ENCODE measurements at places on chromosomes 12 and 14.

DNA sequence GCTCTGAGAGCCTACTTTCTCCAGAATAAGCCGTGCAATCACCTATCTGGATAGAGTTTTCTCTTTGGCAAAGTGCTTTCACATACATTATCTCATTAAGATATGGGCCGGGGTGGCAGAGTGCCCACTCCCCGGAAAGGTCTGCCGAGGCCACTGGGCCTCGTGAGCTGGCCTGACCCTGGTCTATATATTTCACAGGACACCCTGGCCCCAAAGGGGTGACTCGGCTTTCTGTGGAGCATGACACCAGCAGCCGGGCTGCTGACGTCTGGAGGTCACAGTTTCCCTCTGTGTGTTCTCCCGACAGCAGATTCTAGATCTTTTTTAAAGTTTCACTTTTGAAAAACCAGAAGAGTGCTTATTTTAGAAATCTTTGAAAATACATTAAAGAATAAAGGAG lies 27.9 kb upstream of the ATP2A2 start:
- no peaks in the 10 kb centered on the region for H3K36me3 ChIP-seq
- H3K27me3 ChIP-seq, result no peaks in the 10 kb centered on the region
- no peak for DNase-seq
- no peak overlapping the region for H3K4me3 ChIP-seq
- H3K4me1 ChIP-seq, result no peaks in the 10 kb centered on the region
- H3K27ac ChIP-seq, result no peak overlapping the region

GRCh38 chr12:52371716-52372115 lies 4.4 kb upstream of the KRT85 start:
- no peaks in the 10 kb centered on the region for H3K4me1 ChIP-seq
- H3K27ac ChIP-seq, result no peak overlapping the region

- H3K4me3 ChIP-seq, result no peak overlapping the region
- DNase-seq, result no peak
- no peak overlapping the region for H3K27ac ChIP-seq
- no peaks in the 10 kb centered on the region for H3K36me3 ChIP-seq
- H3K4me1 ChIP-seq, result no peaks in the 10 kb centered on the region
- no peaks in the 10 kb centered on the region for H3K27me3 ChIP-seq
Measured at GRCh38 chr12:30345744-30346471, 349.8 kb downstream of the IPO8 start.

DNA sequence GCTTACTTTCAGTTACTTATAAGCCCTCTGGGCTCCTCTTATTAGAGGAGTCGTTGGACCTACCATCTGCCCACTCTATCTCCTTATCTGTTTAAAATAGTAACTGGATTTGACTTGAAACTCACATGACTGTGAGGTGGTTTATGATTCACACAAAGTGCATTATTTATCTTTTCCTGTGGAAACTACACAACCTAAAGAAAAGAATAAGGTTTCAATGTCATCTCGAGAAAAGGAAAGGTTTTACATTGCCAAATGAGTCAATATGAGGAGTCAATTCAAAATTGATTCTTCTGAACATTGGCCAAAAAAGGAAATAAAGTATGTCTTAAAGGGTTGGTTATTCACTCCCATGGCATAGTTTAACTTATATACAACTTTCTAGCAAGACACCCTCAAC lies 225.0 kb upstream of the G2E3 start:
- H3K4me1 ChIP-seq, result no peaks in the 10 kb centered on the region
- H3K4me3 ChIP-seq, result no peak overlapping the region
- no peak overlapping the region for H3K27ac ChIP-seq
- no peaks in the 10 kb centered on the region for H3K36me3 ChIP-seq

- H3K27me3 ChIP-seq, result no peaks in the 10 kb centered on the region
- peak; percentile 92 for DNase-seq
- no peak overlapping the region for H3K4me3 ChIP-seq
- peak overlapping the region; percentile 82 for H3K27ac ChIP-seq
Measured at GRCh38 chr14:88879022-88879421, 54.6 kb downstream of the TTC8 start.

- peaks cover 6% of the 10 kb centered on the region for H3K4me1 ChIP-seq
- H3K4me3 ChIP-seq, result no peak overlapping the region
- no peaks in the 10 kb centered on the region for H3K27me3 ChIP-seq
- H3K27ac ChIP-seq, result no peak overlapping the region
- peaks cover 2% of the 10 kb centered on the region for H3K36me3 ChIP-seq
Measured at GRCh38 chr14:54718046-54718445, 151.1 kb downstream of the SAMD4A start.

DNA sequence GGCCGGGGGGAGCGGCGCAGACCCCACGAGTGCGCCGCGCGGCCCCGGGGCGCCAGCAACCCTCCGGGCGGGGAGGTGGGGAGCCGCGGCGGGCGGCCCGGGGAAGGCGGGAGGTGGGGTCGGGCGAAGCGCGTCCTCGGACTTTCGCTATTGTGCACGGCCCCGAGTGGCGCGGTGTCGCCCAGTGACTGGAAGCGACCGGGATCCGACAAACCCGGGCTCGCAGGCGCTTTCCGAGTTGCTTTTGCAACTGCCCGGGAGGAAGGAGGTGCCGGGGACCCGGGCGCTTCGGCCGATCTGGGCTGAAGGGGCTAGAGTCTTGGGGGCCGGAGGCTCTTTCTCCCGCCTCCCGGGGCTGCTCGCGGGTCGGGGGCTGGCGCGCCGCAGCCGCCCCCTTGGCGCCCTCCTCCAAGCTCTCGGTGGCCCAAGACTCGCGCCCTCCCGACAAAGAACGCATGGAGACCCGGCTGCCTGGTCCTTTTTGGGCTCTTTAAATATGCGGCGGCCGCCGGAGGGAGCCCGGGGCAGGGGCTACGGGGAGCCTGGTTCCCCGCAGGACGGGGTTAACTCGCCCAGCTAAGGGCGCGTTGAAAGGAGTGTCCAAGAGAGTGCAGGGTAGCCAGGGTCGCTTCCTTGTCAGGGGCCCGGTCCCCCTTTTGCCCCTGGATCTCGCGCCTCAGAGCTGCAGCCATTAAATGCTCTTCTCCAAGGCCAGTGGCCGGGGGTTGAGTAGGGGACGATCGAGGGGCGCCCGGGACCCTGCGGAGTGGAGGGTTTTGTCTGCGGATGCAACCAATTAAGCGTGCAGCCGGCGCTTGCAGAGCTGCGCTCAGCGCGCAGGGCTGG lies 1.4 kb downstream of the HMGA2 start:
- DNase-seq, result no peak
- H3K27me3 ChIP-seq, result no peaks in the 10 kb centered on the region
- peaks cover 50% of the 10 kb centered on the region for H3K4me1 ChIP-seq
- H3K36me3 ChIP-seq, result no peaks in the 10 kb centered on the region
- H3K4me3 ChIP-seq, result peak overlapping the region; percentile 97

DNA sequence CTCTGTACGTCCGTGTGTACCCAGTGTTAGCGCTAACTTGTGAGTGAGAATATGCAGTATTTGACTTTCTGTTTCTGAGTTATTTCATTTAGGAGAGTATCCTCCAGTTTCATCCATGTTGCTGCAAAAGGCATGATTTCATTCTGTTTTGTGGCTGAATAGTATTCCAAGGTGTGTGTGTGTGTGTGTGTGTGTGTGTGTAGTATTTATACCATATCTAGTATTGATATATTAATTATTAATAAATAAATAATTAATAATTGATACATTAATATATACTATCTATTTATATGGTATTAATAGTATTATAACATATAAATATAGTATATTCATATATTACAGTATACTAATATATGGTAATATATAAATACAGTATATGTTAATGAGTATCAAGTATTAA lies 101.8 kb upstream of the CCND2 start:
- no peak overlapping the region for H3K4me3 ChIP-seq
- H3K27me3 ChIP-seq, result no peaks in the 10 kb centered on the region
- DNase-seq, result no peak
- H3K36me3 ChIP-seq, result no peaks in the 10 kb centered on the region
- no peaks in the 10 kb centered on the region for H3K4me1 ChIP-seq

DNA sequence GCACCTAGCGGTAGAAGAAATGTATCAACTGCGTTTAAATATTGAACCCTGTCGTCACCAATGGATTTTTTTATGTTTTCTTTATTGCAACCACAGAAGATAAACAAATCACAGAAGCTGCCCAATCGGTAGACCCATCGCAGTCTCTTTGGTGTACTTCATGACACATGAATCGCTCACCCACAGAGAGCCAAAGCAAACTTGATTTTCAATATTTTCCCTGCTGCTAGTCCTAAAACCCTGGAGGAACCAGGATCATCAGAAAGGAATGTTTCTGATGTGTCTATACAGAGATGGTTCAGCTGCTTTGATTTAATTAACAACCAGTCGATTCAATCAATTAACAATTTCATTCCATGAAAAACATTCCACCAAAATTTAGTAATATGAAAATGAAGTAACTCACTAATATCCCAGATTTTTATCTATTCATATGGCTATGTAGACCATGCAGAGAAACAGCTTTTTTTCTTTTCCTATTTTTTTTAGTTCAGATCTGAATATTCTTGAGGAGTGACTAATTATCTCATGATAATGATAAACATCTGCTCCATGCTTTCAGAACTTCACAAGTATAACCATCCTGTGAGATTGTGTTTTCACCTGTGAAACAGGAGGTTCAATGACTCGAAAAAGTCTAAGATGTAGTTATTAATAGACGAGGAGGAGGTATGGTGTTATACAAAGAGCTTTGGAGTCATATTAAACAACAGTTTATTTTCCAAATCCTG lies 46.1 kb downstream of the DIO2 start:
- no peak overlapping the region for H3K27ac ChIP-seq
- DNase-seq, result no peak
- H3K4me1 ChIP-seq, result no peaks in the 10 kb centered on the region
- no peaks in the 10 kb centered on the region for H3K36me3 ChIP-seq
- H3K4me3 ChIP-seq, result no peak overlapping the region

- no peaks in the 10 kb centered on the region for H3K36me3 ChIP-seq
- DNase-seq, result no peak
- no peak overlapping the region for H3K27ac ChIP-seq
- H3K4me3 ChIP-seq, result no peak overlapping the region
Measured at GRCh38 chr12:26971963-26972362, 33.7 kb downstream of the FGFR1OP2 start.

DNA sequence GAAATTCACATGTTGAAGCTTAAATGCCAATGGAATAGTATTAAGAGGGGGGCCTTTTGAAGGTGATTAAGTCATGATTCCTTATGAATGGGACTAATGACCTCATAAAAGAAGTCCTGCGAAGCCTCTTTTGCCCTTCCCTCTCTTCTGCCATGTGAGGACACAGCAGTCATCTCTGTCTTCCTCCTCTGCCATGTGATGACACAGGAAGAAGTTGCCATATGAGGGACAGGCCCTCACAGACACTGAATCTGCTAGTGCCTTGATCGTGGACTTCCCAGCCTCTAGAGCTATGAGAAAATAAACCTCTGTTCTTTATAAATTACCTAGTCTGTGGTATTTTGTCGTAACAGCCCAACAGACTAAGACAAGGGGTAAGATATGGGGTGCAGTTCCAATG lies 100.7 kb downstream of the VCPKMT start:
- H3K4me1 ChIP-seq, result no peaks in the 10 kb centered on the region
- H3K36me3 ChIP-seq, result no peaks in the 10 kb centered on the region
- no peak overlapping the region for H3K4me3 ChIP-seq

- H3K4me1 ChIP-seq, result peaks cover 11% of the 10 kb centered on the region
- no peak overlapping the region for H3K27ac ChIP-seq
- peak; percentile 38 for DNase-seq
Measured at GRCh38 chr14:50067723-50068495, 48.5 kb downstream of the VCPKMT start.

DNA sequence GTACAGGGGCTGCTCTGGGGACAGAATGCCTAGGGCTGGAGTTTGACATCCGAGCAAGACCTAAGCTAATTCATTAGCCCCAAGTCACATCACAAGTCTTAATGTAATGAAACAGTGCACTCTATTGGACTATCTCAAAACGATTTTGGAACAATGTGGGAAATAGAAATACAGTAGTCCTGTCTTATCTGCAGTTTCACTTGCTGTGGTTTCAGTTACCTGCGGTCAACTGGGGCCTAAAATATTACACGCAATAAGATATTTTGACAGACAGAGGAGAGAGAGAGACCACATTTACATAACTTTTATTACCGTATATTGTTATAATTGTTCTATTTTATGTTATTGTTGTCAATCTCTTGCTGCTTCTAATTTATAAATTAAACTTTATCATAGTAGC lies 21.1 kb downstream of the MOAP1 start:
- H3K4me3 ChIP-seq, result no peak overlapping the region
- no peaks in the 10 kb centered on the region for H3K27me3 ChIP-seq
- no peaks in the 10 kb centered on the region for H3K36me3 ChIP-seq
- H3K4me1 ChIP-seq, result no peaks in the 10 kb centered on the region
- no peak overlapping the region for H3K27ac ChIP-seq
- DNase-seq, result no peak

GRCh38 chr12:24591079-24591626 lies 357.7 kb downstream of the BCAT1 start:
- no peak for DNase-seq
- H3K4me1 ChIP-seq, result no peaks in the 10 kb centered on the region
- H3K27ac ChIP-seq, result no peak overlapping the region
- H3K36me3 ChIP-seq, result no peaks in the 10 kb centered on the region

GRCh38 chr12:132021031-132021871 lies 71.5 kb downstream of the EP400 start:
- H3K4me1 ChIP-seq, result no peaks in the 10 kb centered on the region
- no peak for DNase-seq
- no peak overlapping the region for H3K4me3 ChIP-seq
- no peaks in the 10 kb centered on the region for H3K27me3 ChIP-seq
- H3K27ac ChIP-seq, result no peak overlapping the region
- peaks cover 55% of the 10 kb centered on the region for H3K36me3 ChIP-seq

DNA sequence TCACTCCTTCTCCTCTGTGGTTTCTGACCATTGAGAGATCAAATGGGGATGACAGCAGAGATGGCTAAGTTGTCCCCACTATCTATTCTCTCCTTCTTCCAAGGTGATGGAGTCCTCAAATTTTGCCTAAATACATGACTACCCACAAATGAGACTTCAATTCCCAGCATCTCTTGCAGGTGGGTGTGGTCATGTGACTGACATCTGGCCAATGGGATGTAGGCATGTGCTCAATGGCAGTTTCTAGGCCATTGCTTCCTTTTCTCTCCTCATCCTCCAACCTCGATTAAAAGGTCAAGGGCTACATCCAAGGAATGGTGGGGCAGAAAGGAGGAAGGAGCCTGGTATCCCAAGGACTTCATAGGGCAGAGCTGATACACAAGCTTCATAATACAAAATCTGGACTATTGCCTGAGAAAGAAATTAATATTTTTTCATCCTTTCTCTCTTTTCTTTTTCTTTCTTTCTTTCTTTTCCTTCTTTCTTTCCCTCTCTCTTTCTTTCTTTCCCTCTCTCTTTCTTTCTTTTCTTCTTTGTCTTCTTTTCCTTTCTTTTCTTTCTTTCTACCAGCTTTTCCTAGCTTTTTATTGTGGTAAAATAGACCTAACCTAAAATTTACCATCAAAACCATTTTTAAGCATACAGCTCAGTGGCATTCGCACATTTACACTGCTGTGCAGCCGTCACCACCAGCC lies 100.9 kb upstream of the PRB2 start:
- no peaks in the 10 kb centered on the region for H3K36me3 ChIP-seq
- no peak for DNase-seq
- H3K27ac ChIP-seq, result no peak overlapping the region
- H3K4me3 ChIP-seq, result no peak overlapping the region
- H3K4me1 ChIP-seq, result no peaks in the 10 kb centered on the region
